Epithelial cell of prostate (primary cell): ENCODE measurements at places on chromosomes 7 and 10.

- DNase-seq, result no peak
Observed at GRCh38 chr10:52213321-52213752, 100.7 kb upstream of the DKK1 start.

GRCh38 chr7:36607721-36608095, 116.6 kb downstream of the AOAH start:
- DNase-seq, result no peak

- DNase-seq, result no peak
Observed at GRCh38 chr7:144534196-144534595, 130.7 kb upstream of the NOBOX start.

GRCh38 chr7:38539477-38540081, 91.6 kb downstream of the AMPH start:
- no peak for DNase-seq

GRCh38 chr10:59633063-59633462, 76.6 kb downstream of the SLC16A9 start:
- no peak for DNase-seq

DNA sequence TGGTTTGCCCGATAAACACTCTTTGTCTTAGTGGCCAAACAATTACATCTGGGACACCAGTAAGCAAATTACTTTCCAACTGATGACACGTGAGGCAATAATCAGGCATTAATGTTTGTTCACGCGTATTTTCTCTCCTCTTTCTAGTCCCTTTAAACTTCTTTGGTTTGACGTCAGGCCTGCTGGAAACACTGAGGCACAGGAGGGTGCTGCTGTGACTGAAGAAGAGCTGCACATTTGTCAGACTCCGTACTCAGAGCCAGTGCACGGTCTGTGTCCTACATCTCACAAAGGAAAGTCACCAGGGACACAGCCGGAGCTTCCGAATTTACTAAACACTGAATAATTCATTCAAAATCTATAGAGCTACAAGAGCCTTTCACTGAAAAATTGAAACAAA, 57.6 kb upstream of the ANAPC16 start:
- no peak for DNase-seq

DNA sequence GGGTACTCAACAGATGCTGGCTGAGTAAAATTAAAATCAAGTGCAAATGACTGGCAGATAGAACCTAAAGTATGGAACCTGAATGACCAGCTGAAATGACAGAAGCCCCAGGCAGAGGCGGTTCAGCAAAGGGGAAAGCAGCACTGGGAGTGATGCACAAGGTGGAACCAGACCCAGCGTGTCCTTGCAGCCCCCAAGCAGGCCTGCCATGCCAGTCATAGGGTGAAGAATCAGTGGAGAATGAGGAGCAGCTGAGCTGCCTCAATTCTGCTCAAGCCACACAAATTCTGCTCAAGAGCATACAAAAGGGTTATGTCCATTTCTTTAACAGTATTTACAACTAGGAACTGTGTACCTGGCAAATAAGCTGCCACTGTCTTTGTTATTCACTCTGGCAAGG, 8.7 kb downstream of the ACTR1A start:
- peak; percentile 5 for DNase-seq

DNA sequence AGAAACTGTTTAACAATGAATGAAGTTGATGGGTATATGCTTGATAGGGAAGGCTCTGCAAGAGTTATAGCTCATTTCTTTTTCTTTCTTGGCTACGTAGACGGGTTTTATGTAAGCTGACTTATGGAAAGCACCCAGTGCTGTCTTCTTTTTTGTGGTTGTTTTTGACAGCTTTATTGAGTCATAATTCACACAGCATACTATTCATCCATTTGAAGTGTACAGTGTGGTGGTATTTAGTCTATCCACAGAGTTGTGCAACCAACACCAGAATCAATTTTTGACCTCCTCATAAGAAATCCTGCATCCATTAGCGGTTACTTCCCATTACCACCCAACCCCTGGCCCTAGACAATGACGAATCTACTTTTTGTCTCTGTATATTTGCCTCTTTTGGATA, 240.6 kb upstream of the KIAA1217 start:
- peak; percentile 65 for DNase-seq

DNA sequence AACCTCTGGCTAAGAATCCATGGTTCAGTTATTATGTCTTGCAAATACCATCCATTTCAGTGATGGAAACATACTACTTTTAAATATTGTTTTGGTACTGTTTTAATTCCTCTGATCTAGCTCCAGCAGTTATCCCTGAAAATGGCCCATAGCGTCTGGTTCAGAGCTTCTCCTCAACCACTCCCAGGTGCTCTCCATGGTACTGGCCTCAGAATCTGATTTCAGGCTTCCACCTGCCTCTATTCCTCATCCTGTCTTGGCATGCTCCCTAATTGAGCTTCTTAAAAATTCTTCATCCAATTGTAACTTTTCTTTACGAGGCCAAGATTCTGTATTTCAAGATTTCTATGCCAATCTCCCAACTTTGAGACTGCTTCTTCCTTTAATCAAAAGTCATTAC, 236.3 kb downstream of the HTR7 start:
- DNase-seq, result no peak

DNA sequence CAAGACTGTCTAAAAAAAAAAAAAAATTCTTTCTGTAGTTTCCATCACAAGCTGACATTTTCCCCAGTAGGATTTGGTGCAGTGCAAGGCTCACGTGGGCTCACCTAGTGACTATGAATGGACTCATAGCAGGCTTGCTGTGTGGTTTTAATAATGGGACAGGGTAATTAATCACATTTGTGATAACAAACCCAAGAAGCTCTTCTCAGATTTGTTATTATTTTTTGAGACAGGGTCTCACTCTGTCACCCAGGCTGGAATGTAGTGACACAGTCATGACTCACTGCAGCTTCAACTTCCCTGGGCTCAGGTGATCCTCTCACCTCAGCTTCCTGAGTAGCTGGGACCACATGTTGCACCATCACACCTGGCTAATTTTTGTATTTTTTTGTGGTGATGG, 40.0 kb downstream of the NACAD start:
- no peak for DNase-seq

GRCh38 chr7:45921699-45922519, 837 bp upstream of the IGFBP3 start:
- DNase-seq, result no peak

- DNase-seq, result no peak
Observed at GRCh38 chr10:97791824-97792721, 20.3 kb upstream of the SFRP5 start.

- DNase-seq, result peak; percentile 36
Observed at GRCh38 chr7:34451923-34452322, 206.1 kb upstream of the NPSR1 start.

DNA sequence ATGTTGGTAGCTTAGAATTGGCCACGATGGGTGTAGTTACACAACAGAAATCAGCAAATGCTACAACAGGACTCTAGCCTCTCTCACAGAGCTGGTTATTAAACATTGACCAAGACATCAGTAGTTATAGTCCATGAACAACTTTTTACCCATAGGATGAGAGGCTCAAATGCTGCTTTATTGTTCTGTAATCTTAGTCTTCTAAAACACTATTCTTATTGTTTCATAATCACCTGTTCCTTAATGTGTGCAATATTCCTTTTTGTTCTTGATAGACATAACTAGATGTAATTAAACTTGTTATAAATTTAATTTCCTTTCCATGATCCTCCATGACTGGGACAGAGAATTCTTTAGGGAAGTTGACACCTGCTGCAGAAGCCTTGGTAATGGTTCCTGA, 356.9 kb downstream of the EXOC4 start:
- DNase-seq, result no peak

- DNase-seq, result no peak
Observed at GRCh38 chr10:3902809-3903410, 117.9 kb upstream of the KLF6 start.

- no peak for DNase-seq
Observed at GRCh38 chr7:140920745-140921144, 4.0 kb downstream of the BRAF start.

- DNase-seq, result no peak
Observed at GRCh38 chr7:76505168-76506080, 4.9 kb upstream of the UPK3B start.

GRCh38 chr7:151408839-151409666, 785 bp downstream of the WDR86 start:
- no peak for DNase-seq

DNA sequence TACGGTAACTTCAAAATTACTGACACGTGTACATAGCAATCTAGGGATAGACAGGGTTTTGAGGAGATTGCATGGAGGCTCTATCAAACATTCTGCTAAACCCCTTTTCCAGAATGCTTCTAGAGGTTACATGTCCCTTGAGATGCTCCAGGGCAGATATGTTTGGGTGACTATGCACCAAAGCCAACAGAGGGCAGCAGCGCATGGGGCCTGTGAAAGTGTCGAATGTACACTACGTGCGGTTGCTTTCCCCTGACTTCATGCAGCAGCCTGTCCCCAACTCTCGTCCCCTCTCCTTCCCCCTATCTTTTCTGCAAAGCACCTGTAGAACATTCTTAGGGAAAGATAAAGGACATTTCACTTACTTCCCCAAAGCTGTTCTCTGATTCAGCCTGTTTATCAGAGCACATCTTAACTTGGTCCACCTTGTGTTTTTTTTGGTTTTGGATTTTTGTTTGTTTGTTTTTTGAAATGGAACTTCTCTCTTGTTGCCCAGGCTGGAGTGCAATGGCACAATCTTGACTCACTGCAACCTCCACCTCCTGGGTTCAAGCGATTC, 90.2 kb downstream of the UBE3C start:
- DNase-seq, result no peak

DNA sequence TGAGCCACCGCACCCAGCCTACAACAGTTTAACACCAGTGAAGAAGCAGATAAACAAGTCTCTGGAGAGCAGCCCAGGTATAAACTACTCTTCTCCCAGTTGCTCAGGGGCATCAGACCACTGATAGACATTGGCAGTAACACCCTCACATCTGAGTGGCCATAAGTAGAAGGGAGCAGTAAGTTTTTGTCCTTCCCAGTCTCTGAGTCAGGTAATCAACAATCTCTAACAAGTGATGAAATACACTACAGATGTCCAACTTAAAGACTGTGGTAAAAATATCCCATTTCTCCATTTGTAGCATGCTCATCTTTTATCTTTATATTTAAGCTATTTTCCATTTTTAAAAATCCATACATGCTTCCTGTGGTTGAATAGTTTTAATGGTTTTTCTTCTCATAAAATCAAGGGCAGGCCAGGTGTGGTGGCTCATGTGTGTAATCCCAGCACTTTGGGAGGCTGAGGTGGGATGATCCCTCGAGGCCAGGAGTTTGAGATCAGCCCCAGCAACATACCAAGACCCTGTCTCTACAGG, 78.6 kb downstream of the GSAP start:
- no peak for DNase-seq

DNA sequence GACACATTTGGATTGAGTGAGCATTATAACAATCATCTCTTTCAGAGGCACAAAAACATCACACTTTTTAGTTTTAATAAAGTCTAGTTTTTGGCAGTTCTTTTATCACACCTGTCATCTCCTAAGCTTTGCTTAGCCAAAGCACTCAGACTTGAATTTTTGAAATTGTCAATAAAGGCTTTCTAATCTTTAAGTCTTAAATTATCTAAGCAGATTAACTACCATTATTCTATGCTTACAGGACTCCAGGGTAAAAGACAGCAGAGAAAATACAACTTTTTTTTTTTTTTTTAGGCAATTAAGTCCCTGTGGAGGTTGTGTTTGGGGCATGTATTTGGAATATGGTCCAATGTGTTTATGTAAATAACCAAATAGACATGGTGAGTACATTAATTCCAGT, 17.6 kb upstream of the DLX6 start:
- no peak for DNase-seq

DNA sequence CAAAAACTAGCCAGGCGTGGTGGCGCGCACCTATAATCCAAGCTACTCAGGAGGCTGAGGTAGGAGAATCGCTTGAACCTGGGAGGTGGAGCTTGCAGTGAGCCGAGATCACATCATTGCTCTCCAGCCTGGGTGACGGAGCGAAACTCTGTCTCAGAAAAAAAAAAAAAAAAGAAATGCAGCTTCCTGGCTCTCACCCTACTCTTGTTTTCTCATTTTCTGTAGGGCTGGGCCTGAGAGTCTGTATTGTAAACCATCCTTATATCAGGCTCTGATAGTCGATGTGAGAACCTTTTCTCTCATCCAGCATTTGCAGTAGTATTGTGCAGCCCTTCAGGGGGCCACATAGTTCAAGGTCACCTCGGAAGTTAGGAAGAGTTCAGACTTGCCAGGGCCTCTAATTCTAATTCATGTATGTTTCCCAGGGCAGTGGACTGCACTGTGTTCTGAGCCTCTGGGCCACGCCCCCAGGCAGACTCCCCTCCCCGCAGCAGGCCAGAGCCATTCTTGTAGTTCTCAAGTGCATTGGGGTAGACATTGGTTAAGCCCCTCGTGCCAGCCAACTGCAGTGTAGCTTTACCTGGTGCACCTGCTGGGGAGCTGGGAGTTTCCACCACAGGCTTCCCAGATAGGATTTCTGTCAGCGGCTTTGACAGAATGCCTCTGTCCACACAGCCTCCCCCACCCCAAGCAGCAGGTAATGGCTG, 38.3 kb upstream of the PDCD4 start:
- DNase-seq, result no peak

GRCh38 chr7:90407484-90407821, 4.2 kb downstream of the CLDN12 start:
- DNase-seq, result no peak

DNA sequence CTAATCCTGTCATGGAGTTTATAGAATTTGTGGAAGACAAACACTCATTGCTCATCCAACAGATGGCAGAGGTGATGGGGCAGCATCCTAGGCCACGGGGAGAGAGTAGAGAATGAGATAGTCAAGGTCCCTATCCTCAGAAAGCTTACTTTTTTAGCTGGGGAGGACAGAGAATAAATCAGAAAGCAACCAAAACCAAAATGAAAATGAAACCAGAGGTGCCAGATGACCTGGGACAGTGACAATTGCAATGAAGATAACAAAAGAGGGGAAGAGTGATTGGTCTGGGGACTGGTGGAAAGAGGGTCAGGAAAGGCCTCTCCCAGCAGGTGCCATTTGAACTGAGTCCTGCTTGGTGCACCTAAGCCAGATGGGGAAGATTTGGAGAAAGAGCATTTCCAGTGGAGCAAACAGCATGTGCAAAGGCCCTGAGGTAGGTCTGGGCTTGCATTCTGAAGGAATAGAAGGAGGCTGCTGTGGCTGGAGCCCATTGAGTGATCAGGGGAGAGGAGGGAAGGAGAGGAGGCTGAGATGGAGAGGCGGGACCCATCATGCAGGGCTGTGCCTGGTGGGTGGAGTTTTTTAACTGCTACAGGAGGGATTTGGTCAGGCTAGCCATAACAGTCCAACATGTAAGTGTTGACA, 164.1 kb downstream of the RPS24 start:
- DNase-seq, result no peak

- DNase-seq, result peak; percentile 60
Observed at GRCh38 chr10:61937631-61938351, 36.3 kb downstream of the ARID5B start.

GRCh38 chr7:901388-902154, 25.2 kb downstream of the GET4 start:
- no peak for DNase-seq

- DNase-seq, result no peak
Observed at GRCh38 chr7:84538268-84538667, 343.7 kb upstream of the SEMA3A start.

- no peak for DNase-seq
Observed at GRCh38 chr10:82722273-82722672, 847.3 kb downstream of the NRG3 start.
